ENCODE measurements at places on chromosomes 5 and 9.

GRCh38 chr5:28254846-28255245, 1216.5 kb upstream of the CDH9 start:
- no peak for DNase-seq

DNA sequence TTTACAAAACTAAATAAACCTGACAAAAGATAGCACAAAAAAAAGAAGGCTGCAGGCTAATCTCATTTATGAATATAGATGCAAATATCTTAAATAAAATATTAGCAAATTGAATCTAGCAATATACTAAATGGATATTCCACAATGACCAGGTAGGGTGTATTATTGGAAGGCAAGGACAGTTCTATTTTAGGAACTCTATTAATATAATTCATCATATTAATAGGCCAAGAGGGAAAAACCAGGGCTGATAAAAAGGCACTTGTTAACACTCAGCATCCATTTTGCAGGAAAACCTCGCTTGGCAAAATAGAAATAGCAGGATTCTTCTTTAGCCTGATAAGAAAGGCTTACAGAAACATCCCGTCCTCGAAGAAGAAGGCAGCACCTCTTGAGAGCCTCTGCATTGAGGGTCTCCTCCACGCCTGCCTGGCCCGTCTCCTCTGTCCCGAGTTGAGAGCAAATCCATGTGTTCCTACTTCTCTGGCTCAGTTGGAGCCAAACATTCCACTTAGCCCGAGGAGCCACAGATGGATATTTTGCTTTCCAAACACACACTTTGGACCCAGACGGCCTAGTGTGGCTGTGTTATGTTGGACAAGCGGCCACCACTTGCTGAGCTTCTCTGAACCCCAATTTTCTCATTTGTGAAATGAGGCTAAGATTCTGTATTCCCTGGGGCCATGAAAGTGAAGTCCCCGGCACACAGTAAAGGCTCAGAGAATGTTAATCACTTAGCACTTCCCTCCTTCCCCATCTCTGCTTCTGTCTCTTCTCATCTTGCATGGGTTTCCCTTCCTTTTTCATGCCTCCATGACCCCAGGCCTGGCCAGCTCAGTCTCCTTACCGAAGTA, 181.8 kb upstream of the MVB12B start:
- no peak for DNase-seq

DNA sequence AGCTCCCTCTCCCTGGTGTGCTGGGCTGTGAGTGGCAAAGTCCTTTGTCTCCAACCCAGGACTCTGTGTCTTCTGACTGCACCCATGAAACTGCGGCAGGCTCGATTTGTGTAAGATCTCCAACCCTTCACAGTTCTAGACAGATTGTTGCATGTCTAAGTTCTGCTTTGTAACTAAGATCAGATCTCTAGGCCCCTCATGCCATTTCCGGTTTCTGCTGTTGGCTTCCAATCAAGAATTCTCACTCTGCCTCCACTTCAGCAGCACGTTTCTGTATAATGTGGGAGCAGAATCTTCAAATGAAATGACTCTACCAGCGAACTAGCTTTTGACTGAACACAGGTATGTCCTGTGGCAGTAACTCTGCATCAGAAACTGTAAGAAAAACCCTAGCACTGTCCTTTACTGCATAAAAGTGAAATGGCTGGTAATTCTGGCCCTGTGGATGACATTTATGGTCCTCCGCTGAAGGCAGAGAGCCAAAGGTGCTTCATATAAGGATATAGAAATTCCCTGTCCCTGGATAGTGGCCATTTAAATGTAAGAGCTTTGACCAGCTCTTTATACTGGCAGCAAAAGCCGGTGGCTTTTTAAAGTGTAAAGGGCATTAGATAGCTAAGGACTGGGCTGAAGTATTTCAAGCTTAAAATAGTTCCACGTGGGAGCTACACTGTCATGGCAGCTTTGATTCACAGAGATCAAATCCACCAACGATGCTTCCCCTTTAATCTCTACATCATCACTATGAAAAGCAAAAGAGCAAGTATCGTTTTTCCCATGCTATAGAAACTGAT, 319.0 kb upstream of the CDH6 start:
- DNase-seq: no peak

- DNase-seq: no peak
Observed at GRCh38 chr5:79107020-79107796, 4.4 kb upstream of the BHMT start.

DNA sequence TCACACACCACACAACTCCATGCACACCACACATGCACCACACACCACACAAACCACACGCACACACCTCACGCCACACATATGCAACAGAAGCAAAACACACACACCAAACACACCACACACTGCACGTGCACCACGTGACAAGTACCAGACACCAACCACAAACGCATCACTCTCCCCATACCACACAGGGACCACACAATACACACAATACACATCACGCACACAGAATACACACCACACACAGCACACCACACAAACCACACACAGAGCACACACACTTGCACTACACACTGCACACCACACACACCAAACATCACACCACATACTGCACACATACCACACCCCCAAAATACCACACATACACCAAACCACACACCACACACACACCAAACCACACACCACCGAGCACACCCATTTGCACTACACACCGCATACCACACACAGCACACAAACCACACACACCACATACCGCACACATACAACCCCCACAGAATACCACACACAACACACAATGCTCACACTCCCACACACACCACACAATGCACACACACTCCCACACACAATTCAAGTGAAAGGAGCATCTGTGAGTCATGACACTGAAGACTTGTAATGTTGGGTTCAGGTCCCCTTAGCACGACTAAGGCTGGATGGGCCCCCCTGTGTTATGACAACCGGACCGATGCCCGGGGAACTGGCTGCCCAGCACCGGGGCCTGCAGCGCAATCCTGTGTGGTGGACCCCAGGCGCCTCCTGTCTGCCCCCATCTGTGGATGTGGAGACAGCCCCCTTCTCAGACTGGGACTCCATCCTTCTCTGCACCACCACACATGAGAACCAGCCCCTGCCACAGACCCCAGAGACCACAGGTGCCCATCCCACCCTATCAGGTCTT, 6.0 kb upstream of the ZDHHC11 start:
- no peak for DNase-seq

GRCh38 chr9:31334837-31335528, 1049.5 kb upstream of the ACO1 start:
- no peak for DNase-seq

GRCh38 chr5:93782978-93783377, 41.6 kb upstream of the POU5F2 start:
- DNase-seq: no peak

DNA sequence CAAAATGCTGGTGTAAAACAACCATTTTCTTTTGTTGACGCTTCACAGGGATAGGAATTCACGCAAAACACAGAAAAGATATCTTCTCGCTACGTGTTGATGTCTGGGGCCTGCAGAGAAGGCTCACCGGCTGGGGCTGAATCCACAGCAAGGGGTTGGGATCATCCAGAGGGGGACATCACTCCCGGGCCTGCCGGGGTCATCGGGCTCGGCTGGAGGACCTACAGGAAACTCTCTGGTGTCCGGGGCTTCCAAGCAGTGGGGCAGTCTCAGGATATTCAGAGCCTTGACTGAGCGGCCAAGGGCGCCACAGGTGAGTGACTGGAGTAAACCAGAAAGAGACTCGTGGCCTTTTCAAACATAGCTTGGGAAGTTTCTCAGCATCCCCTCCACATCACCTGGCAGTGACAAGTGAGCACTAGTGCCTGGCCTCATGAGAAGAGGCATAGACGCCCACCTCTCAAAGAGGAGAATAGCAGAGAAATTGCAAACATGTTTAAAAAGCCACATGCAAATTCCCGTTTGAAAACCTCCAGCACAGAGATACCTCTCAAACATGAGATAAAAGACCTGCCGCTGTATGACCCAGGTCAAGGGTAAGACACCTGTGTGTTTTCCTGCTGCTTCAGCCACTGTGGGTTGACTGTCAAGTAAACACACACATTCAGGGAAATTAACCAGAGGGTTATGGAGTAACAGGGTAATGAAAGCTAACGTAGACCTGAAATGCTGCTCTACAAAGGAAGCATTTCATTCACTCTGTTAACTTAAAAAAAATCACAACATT, 50.8 kb upstream of the SIMC1 start:
- DNase-seq: no peak

DNA sequence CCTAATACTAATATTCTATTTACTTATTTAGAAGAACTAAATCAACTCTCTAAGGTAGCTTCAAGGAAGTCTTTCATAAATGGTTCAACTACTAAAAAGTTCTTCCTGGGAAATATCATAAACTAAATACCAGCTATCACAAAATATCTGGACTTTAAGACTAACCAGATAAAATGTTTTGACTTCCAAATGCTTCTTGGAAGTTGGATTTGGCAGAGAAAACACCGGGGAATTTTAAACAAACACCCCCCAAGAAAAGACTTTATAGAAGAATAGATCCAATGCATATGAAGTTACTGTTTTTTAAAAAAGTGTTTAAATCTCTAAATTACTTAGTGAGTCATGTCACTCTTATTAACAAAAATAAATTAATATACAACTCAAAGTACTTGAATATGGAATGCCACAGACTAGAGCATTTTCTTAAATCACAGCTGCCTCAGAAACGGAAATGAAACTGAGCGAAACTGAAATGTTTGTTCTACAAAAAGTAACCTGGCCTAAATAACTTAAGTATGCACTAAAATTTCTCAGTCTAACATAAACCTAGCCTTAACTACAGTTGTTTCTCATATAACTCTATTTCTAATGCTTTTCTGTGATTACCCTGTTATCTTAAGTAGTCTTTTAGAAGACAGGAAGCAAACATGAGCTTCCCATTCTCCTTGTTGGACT, 6.8 kb downstream of the ABCA1 start:
- DNase-seq: no peak

DNA sequence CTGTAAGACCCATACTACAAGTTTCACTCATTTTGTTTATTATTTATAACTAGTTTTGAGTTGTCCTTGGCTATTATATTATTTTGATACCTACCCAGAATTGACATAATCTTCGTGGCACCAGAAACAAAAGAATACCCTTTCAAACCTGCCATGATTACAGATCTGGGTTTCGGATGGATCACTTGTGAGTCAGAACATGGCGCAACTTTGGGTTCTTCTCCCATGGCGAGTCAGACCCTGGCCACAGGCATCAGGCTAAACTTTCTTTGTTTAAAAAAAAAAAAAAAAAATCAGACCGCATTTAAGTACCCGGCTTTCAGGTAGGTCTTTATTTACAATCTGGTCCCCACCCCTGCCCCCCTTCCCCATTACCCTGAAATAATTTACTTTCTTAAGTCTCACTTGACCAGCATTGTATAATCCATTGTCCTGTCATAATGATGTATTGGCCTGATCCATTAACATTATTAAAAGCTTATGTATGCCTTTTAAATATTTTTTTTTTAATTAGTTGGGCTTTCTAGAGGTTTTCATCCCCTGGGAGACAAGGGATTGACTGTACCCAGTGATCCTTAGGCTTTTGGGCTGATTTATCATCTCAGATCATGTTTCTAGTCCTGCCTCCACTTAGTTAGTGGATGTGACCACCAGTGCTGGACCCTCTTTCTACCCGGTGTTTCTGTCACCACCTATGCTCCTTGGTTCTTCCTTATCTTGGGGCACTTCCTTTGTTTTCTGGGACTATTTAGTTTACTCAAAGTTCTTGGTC, 43.9 kb downstream of the F2RL2 start:
- DNase-seq: no peak

GRCh38 chr5:111066261-111066938, 5.1 kb upstream of the TSLP start:
- no peak for DNase-seq

- peak; percentile 65 for DNase-seq
Observed at GRCh38 chr5:80275347-80275746, 19.5 kb upstream of the SERINC5 start.
